ENCODE measurements at places on chromosomes 11 and 22.

DNA sequence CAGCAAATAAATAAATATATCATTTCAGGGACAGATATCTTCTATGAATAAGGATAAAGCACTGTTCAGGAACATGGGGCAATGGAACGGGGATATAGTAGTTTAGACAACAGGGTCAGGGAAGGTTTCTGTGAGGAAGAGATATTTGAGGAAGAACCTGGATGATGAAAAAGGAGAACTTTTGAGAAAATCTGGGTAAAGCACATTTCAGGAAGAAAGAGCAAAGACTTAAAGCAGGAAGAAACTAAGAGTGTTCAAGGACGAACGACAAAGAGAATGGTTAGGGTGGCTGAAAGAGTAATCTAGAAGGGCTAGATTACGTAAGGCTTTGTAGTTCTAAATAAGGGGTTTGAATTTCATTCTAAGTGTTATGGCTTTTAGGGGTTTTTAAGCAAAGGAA, 12.7 kb downstream of the DDI1 start:
- DNase-seq, result no peak

DNA sequence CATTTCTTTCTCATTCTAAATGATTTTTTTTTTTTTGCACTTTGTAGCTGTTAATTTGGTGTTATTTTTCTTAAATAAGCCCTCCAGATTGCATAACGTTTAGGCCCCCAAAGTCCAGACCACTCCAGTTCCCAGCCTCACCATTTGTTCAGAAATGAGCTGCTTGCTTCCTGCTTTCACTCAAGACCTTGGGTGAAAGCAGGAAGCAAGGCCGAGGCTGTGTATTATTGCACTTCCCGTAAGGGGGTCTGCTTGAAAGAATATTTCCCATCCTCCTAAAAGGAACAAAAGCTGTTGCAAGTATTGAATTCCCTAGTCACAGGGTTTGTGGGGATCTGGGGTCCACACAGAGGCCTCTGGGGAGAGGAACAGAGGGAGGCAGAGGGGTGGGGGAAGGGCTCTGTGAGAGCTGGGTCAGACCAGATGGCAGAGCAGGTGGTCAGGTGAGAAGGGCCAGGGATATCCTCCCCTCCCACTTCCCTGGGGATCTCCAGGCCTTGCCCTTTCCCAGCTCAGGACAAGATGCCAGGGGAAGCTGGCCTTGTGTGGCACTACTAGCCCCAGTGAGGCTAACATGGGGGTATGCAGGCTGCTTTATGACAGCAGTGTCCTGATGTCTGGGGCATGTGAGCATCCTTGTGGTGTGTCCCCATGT, 51.6 kb upstream of the MYEOV start:
- no peak for DNase-seq

GRCh38 chr11:68584097-68584496, 100.2 kb upstream of the GAL start:
- DNase-seq, result no peak

DNA sequence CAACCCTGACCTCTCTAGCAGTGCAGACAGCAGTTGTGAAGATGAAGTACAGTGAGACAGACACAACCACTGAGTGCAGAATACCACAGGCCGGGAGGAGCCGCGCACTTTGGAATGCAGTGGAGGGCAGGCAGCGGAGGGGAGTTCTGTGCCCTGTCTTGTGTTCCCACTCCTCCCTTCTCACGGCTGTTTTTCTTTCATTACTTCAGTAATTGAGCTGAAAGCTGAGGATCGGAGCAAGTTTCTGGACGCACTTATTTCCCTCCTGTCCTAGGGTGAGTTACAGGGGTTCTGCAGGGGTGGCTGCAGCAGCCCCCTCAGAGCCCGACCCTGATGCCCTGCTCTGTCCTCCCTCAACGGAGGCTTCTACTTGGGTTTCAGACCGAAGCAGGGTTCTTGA, 5.6 kb downstream of the CLDN5 start:
- no peak for DNase-seq

- no peak for DNase-seq
Observed at GRCh38 chr22:29343313-29343805, 27.9 kb upstream of the RASL10A start.

GRCh38 chr11:43922744-43923405, 19.6 kb upstream of the C11orf96 start:
- DNase-seq, result no peak

DNA sequence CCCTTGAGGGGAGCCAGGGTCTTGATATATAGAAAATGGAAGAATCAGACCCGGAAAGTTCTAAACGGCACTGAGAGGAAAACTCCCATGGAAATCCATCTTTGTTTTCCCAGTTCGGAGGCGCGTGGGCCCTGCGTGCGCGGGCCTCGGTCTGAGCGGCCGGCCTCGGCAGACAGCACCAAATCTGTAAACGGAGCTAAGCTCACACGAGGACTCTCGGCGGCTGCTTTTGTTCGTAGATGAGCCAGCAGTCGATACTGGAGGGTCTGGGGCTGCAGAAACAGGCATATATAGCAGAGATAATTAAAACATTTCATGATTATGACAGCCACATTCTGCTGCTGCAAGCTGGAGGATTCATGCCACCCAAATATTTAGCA, 68.5 kb upstream of the PPARA start:
- no peak for DNase-seq
